Activated T-cell treated with anti-CD3 and anti-CD28 coated beads, Interleukin-2, amount 50 U/mL, for 48 hours (primary cell): ENCODE measurements at places on chromosomes 1 and 21.
A peak's percentile ranks its signal among the peaks of the same experiment; 100 is the strongest.

DNA sequence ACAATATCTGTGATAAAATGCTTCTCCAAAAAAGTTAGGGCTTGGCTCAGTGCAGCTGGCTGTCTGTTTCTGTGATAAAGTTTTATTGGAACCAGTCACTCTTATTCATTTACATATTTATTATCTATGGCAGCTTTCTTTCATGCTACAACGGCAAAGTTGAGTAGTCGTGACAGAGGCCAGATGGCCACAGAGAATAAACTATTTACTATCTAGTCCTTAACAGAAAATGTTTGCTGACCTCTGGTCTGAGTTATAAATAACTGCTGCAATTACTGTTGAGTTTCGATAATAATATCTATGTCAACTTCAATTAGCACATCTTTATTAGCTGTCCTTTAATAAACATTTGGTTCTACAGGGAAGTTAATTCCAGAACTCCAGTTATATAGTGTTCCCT lies 180.2 kb upstream of the RUNX1 start:
- no peak for DNase-seq

DNA sequence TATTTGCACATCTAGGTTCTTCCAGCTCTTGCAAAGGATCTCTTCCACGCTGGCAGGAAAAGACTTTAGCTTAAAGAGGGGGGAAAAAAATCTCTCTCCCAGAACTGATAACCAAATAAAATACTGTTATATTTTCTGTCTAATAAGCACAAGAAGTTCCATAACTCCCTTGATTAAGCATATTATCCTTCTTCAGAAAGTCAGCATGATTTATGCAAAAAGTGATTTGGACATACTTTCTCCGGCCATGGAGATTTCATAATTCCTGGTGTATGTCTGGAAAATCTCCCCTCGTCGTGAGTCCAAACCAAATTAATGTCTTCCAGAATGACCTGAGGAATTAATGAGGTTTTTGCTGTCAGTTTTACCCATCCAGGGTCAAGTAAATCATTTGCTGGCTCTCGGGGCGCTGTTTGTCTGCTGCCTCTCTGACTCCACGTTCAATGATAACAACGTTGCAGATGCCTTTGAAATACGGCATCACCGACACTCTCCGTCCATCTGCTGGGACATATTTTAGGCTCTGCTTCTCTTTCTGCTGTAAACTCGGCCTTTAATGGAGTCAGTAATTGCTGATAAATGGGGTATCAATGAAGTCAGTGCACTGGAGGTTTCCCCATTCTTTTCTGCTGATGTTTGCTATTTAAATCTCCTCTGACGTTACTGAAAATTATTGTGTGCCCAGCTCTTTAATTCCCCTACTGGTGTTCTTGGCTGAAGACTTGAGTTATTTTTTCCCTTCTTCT lies 112.9 kb downstream of the HLX start:
- no peak for DNase-seq

- peak; percentile 6 for DNase-seq
Observed at GRCh38 chr1:41347276-41347675, 14.0 kb upstream of the FOXO6 start.

DNA sequence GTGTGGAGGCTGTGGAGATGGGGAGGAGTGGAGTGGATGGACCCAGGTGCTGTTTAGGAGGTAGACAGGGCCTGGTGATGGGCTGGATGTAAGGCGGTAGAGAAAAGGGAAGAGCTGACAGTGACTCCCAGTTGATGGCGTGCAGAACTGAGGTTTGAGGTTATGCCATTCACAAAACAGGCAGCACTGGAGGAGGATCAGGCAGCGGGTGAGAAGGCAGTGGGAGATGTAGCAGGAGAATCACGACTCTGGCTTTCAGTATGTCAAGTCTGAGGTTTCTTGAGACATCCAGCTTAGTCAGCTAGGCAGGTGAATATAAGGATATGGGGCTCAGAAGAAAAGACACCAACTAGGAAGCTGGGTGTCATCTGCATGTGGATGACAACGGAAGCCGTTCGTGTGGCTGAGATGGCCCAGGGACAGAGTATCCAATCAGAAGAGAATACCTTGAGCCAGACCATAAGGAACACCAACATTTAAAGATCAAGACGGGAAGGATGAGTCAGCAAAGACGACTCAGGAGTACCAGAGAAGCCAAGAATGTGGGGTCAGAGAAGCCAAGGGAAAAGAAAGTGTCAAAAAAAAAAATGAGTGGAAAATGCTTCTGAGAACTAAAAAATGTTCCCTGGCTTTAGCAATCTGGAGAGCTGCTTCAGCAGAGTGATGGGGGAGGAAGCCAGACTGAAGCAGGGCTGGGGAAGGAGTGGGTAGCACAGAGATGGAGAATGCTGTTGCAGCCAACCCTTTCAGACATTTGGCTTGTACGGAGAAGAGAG lies 15.2 kb downstream of the LRRN2 start:
- DNase-seq = no peak

GRCh38 chr1:86061551-86061990 lies 95.0 kb downstream of the COL24A1 start:
- DNase-seq = no peak

DNA sequence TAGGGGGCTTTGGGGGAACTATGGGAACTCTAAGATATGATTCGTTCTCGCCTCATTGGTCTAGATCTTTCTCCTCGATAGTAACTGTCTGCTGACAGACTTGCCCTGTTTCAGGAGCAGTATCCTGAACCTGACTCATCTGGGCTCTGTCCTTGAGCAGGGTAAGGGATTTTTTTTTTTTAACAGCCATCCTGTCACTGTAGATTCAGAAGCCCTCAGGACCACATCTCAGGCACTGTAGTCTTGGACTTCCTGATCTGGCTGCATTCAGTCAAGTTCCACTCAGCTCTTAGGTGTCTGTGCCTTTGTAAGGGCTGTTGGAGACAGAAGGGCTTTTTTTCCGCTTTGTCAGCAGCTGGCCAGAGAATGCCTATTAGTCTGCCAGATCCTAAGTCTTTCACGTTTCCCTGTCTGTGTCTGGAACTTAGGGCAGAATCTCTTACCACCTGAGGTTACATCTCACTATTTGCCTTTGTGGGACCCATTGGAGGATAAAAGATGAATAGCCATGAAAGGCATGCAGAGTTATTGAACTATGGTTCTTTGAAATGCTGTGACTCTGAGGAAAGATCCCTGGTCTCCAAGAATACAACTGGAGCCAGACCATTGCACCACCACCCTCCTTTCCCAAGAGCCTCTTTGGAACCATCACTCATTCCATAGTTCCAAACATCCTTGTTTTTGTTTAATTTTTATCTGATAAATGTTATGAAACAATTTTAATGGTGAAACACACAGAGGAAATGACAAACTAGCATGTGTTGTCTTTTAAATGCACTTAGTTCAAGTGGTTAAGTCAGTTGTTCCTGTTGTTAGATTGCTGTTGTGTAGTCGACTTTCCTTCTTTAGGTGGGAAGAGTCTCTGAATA lies 49.7 kb upstream of the MACF1 start:
- DNase-seq = no peak

- no peak for DNase-seq
Observed at GRCh38 chr1:237032029-237032428, 10.0 kb upstream of the RYR2 start.

DNA sequence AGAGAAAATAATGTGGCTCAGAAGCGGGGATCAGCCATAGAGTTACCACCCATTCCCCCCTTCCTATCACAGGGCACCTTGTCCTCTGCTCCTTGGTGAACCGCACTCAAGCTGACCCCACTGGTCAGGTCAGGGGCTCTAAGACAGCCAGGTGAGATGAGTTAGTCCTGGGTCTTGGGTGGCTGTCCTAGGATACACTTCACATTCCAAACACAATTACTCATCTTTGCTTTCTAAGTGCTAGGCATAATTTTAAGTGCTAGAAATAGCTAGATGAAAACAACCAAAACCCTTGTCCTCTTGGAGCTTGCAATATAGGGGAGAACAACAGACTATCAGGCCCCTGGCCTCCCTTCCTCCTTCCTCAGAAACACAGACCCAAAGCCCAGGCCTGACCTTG lies 7.8 kb upstream of the MUTYH start:
- DNase-seq = no peak

DNA sequence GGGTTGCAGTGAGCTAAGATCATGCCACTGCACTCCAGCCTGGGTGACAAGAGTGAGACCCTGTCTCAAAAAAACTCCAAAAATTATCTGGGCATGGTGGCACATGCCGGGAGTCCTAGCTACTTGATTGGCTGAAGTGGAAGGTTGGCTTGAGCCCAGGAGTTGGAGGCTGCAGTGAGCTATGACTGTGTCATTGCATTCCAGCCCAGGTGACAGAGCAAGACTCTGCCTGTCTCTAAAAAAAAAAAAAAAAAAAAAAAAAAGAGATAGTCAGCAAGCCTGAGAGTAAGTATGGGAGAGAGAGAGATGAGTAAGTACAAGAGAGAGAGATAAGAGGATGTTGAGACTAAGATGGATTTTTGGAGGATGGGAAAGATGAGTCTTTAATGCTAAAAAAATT lies 180.8 kb upstream of the CACYBP start:
- no peak for DNase-seq

GRCh38 chr1:187396226-187396625 lies 567.5 kb downstream of the PLA2G4A start:
- DNase-seq = no peak

DNA sequence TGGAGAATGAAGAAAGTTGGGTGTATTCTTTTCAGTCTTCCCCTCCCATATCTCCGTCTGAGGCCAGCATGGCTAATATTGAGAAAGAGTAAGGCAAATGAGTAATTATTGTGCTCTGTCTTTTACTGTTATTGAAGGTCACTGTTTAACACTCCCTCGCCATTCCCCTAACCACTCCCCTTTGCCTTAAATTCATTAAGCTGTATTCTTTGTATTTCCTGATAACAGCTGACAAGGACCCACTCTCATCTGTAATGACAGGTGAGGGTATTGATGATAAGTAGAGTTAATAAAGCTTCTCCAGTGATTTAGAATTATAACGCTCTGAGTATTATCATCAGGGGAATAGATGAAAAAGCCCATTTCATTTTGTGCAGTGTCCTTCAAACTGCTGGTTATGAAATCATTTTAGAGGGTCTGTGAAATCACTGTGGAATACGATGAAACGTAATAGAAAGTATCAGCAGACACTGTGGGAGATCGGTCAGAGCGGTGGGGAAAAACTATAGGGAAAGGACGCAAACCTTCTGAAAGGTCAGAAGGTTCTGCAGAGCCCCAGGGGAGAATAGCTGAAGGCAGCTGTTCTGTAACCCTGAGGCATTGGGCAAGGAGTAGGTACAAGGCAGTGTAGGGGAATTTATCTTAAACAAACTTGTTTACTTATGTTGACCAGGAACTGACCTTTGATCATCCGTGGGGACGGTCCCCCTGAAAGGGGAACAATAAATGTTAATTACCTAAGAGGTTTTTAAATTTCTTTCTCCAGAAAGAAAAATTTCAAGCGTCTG lies 46.3 kb upstream of the CACYBP start:
- DNase-seq = no peak

DNA sequence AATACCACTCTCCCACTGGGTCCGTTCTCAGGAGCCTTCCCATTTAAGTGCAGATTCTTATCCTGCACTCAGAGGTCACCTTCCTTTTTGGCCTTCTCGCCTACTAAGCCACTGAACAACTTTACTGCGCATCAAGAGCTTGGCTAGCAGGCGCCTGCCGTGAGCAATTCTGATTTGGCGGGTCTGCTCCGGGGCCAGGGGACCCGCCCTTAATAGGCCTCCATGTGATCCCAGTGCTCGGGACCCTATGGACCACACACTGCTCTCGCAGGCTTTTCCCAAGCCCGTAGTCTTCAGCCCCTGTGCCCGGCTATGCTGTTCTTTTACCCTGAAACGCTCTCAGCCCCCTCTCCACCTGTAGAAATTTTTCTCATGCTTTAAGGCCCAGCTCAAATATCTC lies 45.1 kb downstream of the BCL9 start:
- DNase-seq = no peak

DNA sequence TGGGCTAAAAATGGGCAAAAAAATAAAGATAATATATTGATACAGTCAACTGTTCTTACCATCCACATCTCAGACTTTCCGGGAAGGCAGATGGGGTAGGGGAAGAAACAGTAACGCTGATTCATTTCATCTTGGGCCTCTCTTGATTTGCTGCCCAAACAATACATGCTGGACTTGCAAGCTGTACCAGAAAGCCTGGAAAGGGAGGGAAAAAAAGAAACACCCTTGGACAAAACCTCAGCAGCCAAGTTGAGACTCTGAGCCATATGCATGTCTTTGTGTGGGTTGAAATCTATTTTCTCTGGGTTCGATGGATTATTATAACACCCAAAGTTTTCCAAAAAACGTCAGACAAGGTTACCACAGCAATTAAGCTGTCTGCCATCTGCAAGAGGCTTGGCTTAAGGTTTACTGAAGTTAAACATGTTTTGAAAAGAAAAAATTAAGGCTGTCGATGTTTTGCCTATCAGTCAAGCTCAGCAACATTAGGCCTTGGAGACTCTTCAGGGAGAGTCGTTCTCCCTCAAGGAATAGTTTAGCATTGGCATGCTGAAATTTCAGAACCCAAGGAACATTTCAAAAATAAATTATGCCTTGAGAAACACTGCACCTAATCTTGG lies 71.2 kb downstream of the PSMG1 start:
- no peak for DNase-seq

- DNase-seq = no peak
Observed at GRCh38 chr1:244052728-244053312, 1.7 kb downstream of the ZBTB18 start.

DNA sequence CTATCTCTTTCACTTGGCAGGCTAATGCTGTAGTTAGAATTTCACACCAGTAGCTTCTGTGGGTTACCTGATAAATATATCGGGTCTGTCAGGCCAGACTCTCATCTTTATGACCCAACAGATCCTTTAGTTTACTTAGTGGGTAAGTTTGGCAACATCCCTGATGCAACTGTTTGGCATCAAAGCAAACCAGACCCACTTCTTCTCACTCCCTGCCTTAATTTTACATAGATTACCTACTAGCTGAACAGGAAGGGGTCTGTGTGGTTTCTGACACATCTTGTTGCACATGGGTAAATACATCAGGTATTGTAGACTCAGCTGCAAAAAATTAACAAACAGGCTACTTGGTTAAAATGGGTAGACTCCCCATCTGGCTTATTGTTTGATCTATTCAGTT lies 3.2 kb upstream of the GUK1 start:
- DNase-seq = no peak

GRCh38 chr1:28865997-28866650 lies 48.2 kb upstream of the EPB41 start:
- no peak for DNase-seq

GRCh38 chr1:6672558-6672957 lies 29.1 kb downstream of the DNAJC11 start:
- no peak for DNase-seq

DNA sequence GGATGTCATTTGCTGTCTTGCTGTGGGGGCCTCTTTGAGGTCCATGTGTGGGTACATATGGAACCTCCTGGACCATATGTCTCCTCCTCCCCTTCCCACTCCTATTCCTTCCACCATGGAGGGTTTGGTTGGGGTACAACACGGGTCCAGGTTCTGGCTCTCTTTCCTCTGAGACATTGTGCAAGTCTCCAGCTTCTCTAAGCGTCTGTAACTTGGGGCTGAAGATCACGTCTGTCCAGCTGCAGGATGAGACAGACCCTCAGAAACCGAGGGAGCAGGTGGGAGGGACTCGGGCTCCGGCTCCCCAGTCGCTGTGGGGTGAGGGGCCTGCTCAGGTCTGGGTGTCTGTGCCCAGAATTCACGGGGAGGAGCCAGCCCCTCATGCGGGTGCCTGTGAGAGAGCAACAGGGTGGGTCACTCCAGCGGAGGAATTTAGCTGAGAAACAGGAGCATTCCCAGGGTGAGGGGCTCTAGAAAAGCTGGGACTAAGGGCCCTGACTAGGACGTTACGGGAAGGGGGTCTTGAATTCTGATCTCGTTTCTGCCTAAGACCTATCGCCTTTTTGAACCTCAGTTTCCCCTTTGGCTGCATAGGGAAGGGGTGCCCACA lies 42.0 kb upstream of the DMBX1 start:
- no peak for DNase-seq
